ENCODE measurements at places on chromosomes 5 and 9.

GRCh38 chr5:50710838-50711237, 44.4 kb downstream of the PARP8 start:
- DNase-seq: no peak

- no peak for DNase-seq
Measured at GRCh38 chr5:97297063-97297703, 114.1 kb upstream of the RIOK2 start.

DNA sequence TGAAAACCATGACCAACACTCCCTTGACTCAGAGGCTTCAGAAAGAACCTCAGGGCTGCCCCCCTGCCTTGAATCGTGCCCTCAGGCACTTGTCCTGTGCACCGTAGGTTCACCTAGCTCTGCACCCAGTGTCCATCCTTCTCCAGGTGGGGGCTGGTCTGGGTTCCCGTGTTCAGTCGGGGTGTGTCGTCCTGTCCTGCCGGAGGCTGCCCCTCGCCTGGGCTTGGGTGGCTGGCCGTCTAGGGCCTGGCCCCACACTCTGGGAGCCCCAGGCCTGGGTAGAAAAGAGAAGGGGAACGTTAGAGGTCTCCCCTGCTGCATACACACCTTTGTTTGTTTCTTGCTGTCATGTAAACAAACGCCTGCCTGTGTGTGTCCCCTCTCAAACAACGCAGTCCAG, 29.3 kb downstream of the CATSPER3 start:
- no peak for DNase-seq

- no peak for DNase-seq
Measured at GRCh38 chr9:77021922-77022782, 2.7 kb downstream of the FOXB2 start.

- no peak for DNase-seq
Measured at GRCh38 chr9:70398145-70398556, 16.3 kb downstream of the KLF9 start.

GRCh38 chr5:52897238-52897614, 91.9 kb upstream of the ITGA2 start:
- no peak for DNase-seq
